ENCODE measurements at places on chromosomes 1 and 21.
A peak's percentile ranks its signal among the peaks of the same experiment; 100 is the strongest.

GRCh38 chr1:41466146-41466545, 18.3 kb downstream of the EDN2 start:
- DNase-seq = no peak

DNA sequence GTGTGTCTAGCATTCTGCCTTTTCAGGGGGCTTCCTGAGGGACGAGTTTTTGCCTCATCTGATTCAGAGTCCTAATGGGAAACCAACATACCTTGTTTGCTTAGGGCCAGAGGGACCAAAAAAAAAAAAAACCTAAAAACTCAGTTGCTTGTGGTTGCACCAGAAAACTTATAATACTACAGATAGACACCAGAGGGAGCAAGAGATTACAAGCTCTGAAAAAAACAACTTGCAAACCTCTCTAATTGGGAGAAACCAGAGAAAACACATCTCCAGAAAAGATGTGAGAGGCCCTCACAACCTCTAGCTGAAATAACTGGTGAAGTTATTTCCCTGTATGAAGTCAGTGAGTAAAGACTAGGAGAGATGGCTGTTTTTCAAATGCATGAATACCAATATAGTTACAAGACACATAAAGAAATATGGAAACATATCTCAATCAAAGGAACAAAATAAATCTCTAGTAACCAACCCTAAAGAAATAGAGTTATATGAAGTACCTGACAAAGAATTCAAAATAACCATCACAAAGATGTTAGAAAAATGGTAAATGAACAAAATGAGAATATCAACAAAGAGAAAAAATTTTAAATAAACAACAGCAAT, 233.7 kb upstream of the NFIA start:
- DNase-seq = peak; percentile 44

DNA sequence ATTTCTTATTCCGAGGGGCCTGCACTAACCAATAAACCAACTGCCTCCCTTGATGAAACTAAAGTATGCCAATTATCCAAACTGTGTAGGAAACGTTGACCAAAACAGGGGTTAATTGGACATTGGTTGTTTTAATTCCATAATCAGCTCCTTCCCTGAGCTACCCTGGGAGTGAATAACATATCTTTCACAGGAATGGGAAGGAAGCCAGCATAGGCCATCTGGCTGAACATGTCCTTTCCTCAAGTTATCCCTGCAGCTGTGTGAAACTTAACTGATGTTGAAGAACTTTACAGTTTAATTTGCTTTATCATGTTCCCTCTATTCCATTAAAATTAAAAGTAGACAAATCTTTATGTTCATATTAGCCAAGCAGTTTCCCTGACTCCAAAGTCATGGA, 75.4 kb downstream of the NRIP1 start:
- DNase-seq = no peak

DNA sequence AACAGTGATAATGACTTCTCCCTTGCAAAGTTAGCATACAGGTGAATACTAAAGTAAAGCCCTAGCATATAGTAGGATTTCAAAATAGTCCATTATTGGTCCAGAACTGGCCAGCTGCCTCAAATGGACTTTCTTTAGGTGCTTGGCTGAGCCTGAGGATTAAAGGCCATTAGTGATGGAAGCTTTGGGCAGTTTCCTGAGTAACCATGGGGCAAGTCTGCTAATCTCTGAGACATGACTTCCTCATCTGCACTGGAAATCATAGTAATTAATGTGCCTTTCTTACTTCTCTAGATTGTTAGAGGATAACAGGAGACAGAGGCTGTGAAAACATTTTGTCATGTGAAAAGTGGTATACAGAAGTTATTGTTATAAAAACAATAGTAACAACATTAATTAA, 156.5 kb upstream of the UBE2U start:
- no peak for DNase-seq

GRCh38 chr1:187275346-187275745, 446.6 kb downstream of the PLA2G4A start:
- DNase-seq = no peak

GRCh38 chr1:85976516-85977205, 179.9 kb downstream of the COL24A1 start:
- no peak for DNase-seq

GRCh38 chr1:23611601-23612327, 52.5 kb upstream of the ID3 start:
- DNase-seq = peak; percentile 32

- DNase-seq = no peak
These were observed 134.6 kb upstream of the LRRC7 start for GRCh38 chr1:69433073-69433472.

- DNase-seq = no peak
These were observed 164.0 kb downstream of the ADSS2 start for GRCh38 chr1:244287726-244288125.

- DNase-seq = no peak
These were observed 35.3 kb upstream of the DMRTA2 start for GRCh38 chr1:50458507-50458906.

DNA sequence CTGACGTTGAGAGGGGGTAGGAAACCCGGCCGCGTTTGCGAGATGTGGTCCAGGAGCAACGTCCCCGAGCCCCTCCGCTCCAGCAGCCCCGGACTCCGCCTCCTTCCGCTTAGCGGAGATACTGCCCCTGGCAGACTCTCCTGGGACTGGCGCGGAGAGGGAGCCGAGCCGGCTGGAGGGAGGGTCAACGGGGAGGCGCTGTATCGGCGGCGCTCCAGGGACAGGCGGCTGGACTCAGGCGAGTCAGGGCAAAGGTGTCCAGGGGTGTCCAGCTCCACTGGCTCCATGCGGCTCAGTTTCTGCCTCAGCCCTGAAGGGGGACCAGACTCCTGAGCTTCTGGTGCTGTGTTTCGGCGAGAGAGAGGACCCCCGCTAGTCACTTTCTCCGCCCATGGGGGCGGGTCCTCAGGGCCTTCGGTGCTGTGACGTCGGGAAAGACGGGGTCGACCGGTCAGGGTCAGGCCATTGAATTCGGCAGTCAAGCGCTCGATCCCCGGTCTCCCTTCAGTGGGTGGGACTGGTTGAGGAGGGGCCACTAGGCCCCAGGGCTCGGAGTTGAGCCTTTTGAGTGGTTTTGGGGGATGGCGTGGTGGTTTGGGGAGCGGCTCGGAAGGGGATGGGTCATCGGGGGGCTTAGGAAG, 2.8 kb upstream of the LIX1L start:
- DNase-seq = peak; percentile 64

DNA sequence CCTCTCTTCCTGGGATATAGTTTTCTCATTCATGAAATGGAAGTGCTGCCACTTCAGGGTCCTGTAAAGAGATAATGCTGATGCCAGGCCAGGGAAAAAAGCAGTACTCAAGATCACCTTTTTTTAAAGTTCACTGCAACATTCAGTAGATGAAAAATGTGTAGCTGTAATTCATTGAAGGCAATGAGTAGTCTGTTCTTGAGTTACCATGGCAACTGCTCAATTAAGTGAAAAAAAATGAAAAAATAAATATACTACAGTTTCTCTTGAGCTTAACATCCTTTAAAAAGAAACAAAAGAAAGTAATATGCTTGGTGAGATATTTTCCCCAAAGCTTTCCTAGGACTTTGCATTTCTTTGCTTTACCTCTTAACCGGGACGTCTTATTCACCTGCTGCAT, 183.3 kb downstream of the AK5 start:
- DNase-seq = no peak

- DNase-seq = no peak
These were observed 2.7 kb downstream of the CAMK2N1 start for GRCh38 chr1:20483098-20483832.

DNA sequence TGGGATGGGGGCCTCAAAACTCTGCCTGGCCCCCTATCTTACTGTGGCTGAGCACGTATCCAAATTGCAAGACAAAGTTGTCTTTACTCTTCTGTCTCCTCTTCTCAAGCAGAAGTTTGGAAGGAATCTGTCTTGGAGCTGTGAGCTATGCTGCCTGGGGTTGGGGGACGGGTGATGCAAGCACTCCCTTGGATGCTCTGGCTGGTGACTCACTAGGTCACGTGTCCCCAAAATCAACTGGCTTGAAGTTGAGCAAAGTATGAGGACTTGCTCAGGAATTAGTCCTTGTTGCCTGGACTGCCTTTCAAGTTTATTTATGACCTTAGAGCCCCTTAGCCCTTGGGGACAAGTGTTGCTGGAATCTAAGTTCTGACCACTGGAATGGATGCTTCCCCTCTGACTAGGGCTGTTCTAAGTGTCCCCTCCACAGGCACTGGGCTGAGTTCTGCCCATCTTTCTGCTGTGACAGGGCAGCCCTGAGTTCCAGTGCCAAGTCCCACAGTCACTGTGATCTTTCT, 269.5 kb downstream of the HHAT start:
- no peak for DNase-seq

GRCh38 chr21:45448810-45449657, 44.1 kb downstream of the COL18A1 start:
- DNase-seq = no peak

GRCh38 chr1:158118713-158119402, 61.8 kb upstream of the CD1D start:
- DNase-seq = no peak

- peak; percentile 79 for DNase-seq
These were observed 312.3 kb upstream of the FAM78B start for GRCh38 chr1:166479052-166479631.

- DNase-seq = no peak
These were observed 81.0 kb downstream of the SLC30A10 start for GRCh38 chr1:219847215-219847855.

- no peak for DNase-seq
These were observed 202.0 kb downstream of the LRRC40 start for GRCh38 chr1:70003211-70003908.

- DNase-seq = no peak
These were observed 138.1 kb upstream of the ADAMTS5 start for GRCh38 chr21:27104846-27105431.

GRCh38 chr1:178684542-178685000, 40.5 kb upstream of the RALGPS2 start:
- DNase-seq = no peak
